SK-MEL-5 (cell line): ENCODE measurements at places on chromosomes 16 and 17.

DNA sequence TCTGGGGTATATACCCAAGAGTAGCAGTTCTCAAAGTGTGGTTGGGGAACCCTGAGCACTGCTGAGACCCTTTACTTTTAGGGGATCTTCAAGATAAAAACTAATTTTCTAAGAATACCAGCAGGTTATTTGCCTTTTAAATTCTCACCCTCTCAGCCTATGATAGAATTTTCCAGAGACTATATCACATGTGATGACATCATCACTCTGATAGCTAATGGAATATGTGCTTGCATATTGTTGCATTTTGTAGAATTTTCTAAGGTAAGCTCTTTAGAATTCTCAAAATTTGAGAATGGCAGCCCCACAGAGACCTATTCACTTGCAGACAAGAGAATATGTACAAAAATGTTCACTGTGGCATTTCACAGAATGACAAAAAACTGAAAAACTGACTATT is 181.1 kb downstream of the MYO1D start:
- DNase-seq: no peak

GRCh38 chr17:73420897-73421296 is 109.1 kb upstream of the CDC42EP4 start:
- peak; percentile 83 for DNase-seq

DNA sequence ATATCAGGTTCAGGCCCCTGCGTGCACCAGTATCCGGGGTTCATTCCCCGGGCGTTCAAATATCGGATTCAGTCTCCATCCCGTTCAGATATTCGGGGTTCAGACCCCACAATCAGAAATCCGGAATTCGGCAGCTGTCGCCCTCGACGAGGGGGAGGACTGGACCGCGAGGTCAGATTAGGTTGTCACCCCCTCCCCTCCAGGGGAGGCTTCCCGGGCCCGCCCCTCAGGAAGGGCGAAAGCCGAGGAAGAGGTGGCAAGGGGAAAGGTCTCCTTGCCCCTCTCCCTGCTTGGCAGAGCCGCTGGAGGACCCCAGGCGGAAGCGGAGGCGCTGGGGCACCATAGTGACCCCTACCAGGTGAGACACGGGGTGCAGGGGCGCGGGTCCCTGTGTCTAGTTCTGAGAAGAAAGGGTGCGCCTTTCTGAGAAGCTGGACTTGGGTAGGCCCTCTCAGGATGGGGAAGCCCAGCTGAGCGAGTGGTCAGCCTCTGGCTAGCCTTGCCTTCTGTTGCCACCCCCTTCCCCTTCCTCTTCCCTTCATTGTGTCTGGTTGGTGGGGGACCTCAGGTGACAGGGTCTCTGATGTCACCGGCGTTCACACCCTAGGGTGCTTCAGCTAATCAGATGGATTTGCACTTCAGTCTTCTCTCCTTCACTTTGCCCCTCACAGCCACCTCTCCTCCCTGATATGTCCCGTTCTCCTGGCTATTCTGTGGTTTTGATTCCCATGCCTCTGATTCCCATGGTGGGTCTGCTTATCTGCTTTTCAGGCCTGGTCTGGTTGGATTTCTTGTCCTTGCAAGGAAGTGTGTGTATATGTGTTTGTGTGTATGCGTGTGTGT is 844 bp downstream of the TAOK2 start:
- peak; percentile 2 for DNase-seq

DNA sequence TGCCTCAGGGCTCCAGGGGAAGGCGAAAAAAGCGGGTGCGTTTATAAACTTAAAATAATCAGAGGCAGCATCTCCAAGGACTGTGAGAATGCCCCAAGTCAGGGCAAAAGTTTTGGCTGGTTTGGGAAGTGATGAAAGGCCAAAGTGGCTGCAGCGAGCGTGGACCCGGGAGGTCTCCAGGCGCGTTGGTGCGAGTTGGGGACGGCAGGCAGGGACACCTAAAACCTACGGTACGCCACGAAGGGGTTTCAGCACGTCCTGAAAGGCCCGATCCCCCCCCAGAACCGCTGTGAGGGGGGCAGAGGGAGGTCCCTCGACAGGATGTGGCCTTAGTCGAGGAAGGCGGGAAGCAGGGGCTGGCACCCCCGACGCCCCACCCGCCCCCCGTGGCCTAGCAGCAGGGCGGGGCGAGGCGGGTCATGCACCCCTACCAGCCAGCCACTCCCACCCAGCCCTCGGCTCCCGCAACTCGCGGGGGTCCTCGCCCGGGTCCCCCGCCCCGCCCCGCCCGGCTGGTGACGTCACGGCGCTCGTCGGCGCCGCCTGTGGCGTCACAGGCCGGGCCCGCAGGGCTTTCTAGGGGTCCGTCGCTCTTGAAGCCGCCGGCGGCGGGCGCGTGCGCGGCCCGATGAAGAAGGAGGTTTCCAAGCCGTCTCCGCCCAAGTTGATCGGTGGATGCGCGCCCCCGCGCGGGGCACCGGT is at the start of gene MYCBPAP:
MYCBPAP (plus strand) TSS at position 569 of the 702 bp plus-strand sequence. CDS start 236 bp downstream, outside the sequence.
- DNase-seq: peak; percentile 62

DNA sequence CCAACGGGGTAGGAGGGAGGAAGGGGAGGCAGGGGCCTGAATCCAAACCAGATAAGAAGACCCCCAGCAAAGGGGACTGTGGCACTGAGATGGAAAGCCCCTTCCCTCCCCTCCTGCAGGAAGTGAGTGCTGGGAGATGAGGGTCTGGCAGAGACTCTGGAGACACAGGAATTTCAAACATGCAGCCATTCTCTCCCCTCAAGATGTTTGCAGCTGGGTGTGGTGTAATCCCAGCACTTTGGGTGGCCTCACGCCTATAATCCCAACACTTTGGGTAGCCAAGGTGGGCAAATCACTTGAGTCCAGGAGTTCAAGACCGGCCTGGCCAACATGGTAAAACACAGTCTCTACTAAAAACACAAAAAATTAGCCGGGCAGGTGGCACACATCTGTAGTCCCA is 33.9 kb upstream of the FAAP100 start:
- no peak for DNase-seq

GRCh38 chr16:9094011-9094846 is 2.8 kb downstream of the HAPSTR1 start:
- DNase-seq: no peak

DNA sequence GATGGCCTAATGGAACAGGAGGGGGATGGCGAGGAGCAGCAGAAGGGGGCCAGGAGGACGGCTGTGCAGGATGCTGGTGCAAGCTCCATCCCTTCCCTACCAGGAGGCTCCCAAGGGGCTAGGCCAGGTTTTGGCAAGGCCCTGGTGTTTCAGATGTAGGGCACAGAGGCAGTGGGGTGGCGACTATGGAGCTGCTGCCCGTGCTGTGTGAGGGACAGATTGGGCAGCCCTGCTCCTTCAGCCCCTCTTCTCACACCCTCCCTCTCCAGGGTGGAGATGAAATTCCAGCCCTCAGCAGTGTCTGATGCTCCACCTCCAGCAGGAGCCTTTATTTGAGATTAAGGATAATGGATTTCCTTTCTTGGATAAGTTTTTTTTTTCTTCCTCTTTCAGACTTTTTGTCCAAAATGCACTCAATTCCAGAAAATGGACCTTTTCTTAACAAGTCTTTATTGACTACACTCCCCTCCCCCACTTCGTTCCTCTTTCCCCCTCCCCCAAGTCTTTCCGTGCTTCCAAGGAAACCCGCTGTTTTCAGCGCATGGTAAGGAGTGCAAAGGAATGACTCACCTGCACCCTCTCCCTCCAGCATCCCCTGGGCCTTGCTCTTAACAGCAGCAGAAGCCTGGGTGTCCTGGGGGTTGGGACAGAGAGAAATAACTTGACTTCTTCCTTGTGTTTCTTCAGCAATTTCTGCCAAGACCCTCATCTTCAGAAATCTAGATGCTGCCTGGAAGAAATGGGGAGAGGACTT is 95.2 kb downstream of the CCDC182 start:
- DNase-seq: no peak

DNA sequence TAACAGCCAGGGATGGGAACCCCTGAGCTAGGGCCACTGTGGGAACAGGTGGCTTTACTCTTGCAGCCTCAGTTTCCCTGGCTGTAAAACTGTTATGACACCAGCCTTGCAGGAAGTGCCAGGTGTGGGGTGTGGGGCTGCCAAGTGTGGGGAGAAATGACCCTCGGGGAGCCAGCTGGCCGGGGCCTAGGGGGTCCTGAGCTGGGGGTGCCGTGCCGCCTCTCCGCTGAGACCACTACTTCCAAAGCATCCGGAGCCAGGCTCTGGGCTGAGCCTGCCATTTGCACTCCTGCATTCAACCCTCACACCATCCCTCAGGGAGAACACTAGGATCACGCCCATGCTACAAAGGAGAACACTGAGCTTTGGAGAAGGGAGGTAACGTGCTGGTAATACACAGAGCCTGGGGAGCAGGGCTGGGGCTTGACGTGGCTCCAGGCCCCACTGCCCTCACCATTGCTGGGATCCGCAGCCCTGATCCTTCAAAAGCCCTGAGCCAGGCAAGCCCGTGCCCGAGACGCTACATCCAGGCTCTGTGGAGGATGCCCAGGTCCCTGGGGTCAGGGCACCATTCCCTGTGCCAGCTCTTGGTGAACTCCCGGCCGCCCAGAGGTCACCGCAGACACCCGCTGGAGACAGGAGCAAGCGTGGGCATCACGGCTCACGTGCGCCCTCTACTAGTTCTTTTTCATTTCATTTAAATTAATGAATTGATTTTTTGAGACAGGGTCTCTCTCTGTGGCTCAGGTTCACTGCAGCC is 28.8 kb upstream of the GINS2 start:
- DNase-seq: peak; percentile 75

GRCh38 chr17:46771561-46772474 is 46.7 kb downstream of the WNT3 start:
- DNase-seq: no peak

DNA sequence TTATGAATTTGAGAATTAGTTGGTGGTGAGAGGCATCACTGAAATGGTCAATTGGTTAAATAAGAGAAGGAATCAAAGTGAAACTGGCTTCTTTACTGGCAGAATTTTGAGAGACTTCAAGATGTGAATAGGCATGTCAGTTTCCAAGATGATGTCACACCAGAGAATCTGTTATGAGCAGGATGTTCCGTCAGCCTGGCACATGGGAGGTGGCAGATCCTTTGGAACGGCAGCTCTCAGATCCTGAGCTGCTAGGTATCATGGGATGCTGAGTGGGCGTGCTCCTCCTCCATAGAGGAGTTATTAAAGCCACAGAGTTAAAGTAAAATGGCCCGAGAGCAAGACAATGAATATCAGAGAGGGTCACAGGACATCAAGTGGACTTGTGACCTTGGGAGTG is 444.3 kb upstream of the HSBP1 start:
- DNase-seq: no peak

GRCh38 chr16:1216681-1217400 is 8.2 kb downstream of the TPSG1 start:
- no peak for DNase-seq

DNA sequence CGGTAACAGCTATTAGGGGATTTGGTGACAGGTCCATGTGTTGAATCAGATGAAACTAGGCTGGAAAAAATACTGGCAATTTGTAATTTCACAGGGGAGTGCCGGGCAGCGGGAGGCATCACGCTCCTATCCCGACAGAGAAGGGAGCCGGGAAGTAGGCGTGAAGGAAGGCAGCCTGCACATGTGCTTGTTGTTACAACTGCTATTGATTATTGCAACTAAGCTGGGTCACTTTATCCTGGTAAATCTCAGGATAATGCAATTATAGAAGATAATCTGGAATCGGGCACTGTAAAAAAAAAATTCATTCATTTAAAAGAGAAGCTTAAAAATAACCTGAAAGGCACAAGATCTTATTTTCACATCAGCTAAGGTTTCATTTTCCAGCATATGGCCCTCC is 180.6 kb downstream of the FOXL1 start:
- DNase-seq: no peak

DNA sequence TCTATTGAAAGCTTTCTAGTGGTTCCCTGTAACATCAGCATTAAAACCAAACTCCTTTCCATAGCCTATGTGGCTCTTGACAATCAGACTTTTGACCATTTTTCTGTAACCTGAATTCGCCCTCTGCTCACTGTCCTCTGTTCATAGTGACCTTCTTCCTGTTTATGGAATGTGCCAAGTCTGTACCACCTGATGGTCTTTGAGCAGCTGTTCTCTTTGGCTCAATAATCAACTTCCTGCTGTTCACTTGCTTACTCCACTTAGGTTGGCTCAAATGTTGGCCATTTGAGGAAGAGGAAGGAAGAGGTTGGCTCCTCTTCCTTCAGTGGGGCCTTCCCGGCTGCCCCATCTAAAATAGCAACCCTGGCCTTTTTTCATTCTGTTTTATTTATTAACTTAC is 251.5 kb downstream of the CA10 start:
- DNase-seq: no peak

GRCh38 chr17:50603340-50603739 is 31.3 kb upstream of the ABCC3 start:
- DNase-seq: peak; percentile 30

- DNase-seq: no peak
Observed at GRCh38 chr17:10337976-10338375, 34.8 kb downstream of the MYH13 start.

DNA sequence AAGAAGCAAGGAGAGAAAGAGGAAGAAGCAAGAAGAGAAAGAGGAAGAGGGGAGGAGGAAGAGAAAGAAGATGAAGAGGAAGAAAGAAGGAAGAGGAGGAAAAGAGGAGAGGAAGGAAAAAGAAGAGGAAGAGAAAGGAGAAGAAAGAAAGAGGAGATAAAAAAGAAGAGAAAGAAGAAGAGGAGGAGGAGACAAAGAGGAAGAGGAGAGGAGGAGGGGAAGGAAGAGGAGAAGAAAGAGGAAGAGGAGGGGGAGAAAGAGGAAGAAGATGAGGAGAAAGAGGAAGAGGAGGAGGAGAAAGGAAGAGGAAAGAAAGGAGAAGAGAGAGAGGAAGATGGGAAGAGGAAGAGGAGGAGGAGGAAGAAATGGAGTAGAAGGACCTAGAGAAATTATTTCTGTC is 80.4 kb downstream of the CDYL2 start:
- no peak for DNase-seq

- peak; percentile 12 for DNase-seq
Observed at GRCh38 chr17:30477774-30478115, 537 bp downstream of the GOSR1 start.

- no peak for DNase-seq
Observed at GRCh38 chr16:29663016-29663806, at the start of gene SPN. Gene SPN, plus strand, starts transcription at chr16:29663247. Its CDS starts 482 bp downstream, at chr16:29663729.

DNA sequence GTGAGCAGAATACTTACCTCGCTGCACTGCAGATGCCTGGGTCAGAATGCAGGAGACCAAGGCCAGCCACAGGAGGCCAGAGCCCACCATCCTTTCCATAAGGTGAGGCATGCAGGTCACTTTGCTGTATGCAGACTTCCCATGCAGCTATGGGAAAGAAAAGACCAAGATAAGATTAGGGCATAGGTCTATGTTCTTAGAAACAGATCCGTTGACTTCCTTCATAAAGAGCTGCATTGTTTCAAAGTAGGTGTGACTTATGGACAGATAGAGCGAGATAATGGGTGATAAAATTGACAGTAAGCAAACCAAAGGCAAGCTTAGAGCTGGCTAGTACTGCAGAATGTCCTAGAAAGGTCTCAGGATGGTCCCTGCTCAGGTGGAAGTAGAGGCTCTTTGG is 992 bp downstream of the GP2 start:
- no peak for DNase-seq

DNA sequence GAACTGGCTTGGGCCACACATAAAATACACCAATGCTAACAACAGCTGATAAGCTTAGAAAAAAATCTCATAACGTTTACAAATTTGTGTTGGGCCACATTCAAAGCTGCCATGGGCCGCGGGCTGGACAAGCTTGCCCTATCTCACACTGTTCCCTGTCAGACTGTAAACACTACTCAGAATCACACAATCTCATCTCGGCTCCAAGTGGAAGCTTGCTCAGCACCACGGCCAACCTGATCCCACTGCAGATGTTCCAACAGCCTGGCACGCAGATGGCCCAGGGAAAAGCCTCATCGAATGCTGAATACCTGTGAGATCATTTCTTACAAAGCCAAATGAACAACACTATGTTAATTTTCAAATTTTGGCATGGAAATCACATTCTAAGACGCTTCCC is 125.8 kb downstream of the ANKRD11 start:
- DNase-seq: no peak
